ENCODE measurements at places on chromosomes 7 and 10.
A peak's percentile ranks its signal among the peaks of the same experiment; 100 is the strongest.

- DNase-seq, result no peak
These were observed 3.1 kb upstream of the ST7 start for GRCh38 chr7:116949941-116950801.

GRCh38 chr7:18064242-18064838, 36.7 kb upstream of the PRPS1L1 start:
- DNase-seq, result no peak

DNA sequence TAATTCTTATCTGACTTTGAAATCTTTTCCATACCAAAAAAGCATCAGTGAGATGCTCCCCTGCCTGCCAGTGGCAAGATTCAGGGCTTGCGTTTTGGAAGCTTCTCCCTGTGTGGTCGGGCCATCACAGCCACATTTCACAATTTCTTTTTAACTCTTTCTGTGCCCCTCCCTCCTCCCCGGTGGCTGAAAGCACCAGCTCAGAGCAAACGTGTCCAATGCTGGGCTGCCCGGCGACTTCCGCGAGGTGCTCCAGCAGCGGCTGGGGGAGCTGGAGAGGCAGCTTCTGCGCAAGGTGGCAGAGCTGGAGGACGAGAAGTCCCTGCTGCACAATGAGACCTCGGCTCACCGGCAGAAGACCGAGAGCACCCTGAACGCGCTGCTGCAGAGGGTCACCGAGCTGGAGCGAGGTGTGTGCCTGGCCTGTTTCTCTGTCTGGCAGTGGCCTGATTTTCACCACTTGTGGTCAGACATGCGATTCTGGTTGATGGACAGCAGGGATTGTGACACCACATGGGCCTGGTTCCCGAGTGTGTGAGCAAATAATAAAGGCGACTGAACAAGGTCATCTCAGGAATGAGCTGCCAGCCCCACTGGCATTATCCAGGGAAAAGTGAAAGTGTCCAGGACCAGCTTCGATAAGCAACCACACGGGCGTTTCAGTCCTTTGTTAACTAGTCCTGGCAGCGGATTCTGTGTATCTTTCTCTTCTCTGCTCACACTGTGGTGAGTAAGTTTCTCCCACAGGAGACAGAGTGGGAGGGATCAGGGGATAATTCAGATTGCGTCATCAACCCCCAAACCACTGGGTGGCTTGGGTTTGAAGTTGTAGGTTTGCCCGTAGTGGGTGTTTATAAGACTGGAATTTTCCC, 2.6 kb downstream of the NPTX2 start:
- DNase-seq, result no peak

DNA sequence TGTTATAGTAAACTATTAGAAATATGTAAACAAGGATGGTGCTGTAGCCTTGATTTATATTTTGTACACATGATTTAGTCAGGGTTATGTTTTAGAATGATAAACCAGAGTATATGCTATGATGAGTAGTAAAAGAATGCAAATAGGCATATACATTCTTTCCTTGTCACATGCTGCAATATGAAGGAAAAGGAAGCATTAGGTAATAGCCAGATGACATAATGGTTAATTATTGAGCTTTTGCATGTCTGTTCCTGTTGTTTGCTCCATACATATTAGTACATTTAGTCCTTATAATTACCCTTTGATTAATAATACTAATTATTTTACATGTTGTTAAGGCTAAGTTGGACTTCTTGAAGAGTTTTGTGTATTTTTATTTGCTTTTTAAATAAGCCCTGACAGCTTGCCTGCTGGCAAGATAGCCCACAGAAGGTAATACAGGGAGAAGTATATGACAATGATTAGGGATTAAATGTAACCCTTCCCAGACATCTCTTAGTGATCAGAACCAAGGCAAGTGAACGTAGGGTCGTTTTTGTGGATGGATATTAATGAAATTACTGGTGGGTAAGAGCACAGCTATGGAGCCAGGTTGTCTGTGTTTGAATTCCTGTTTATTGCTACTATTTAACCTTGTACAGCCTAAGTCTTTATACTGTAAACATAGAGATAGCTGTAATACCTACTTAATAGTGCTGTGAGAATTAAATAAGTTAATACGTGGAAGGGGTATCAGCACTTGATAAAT, 68.4 kb downstream of the PHTF2 start:
- DNase-seq, result no peak

DNA sequence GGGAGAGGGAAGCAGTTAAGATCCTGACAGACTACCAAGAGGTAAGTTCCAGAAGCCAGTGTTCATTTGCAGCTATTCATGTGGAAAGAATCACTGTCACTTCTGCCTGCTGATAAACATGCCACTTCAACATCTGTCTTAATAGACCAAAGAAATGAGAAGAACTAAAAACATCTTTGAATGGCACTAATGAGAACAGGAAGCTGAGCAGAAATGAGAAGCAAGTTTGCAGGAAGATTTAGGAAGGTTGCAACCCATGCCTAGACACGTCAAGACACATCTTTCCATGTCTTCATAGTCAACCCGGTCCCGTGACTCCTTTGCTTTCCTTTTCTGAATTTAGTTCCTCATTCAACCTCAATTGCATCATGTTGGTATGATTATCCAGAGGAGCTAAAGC, 180.0 kb downstream of the PDE1C start:
- DNase-seq, result no peak

DNA sequence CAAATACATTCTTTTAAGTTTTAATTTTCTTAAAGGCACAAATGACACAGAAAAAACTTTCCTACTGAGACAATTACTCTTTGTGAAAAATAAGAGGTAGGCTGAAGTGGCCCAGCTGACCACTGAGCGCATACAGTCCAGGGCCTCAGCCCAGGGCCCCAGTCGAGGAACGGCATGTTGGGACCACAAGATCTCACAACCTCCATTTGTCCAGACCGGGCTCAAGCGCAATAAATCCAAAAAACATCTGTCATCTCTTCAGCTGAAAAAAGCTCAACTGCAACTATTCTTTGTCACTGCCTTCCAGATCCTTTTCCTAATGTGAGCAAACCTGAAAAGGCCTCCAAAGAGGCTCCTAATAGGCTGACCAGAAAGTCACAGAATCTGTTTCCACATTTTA, 165.8 kb downstream of the SRPK2 start:
- no peak for DNase-seq

DNA sequence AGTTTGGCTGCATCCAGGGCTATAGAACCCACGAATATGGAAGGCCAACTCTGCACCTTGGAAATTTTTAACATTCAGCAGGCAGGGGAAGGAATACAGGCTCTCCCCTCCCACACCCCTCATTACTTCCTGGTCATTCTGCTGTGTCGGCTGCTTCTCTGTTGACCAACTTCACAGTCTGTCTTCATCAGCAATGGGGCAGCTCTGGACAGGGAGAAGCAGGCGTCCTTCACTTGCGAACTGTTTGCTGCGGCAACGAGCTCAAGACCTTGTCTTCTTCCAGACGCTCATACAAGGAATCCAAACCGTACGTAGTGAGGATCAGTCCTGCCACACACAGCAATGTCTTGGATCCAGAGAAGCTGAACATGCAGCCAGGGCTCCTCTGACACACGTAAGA, 192.2 kb downstream of the DIP2C start:
- no peak for DNase-seq

DNA sequence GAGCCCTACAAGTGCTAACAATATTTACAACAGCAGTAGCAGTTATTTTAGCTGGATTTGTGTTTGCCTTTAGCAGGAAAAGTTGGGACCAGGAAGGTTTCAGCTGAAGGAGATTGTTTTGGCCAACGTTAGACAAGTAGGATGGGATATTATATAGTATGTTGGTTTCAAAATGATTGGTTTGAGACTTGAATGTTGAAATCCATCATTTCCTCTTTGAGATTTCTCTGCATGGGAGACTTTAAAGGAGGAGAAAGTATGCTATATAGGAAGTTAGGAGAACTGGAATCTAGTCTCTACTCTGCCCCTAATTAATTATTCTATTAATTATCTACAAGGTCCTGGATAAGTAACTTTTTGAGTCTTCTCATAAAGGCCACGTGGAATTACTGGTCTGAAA, 263.8 kb downstream of the PTEN start:
- no peak for DNase-seq

DNA sequence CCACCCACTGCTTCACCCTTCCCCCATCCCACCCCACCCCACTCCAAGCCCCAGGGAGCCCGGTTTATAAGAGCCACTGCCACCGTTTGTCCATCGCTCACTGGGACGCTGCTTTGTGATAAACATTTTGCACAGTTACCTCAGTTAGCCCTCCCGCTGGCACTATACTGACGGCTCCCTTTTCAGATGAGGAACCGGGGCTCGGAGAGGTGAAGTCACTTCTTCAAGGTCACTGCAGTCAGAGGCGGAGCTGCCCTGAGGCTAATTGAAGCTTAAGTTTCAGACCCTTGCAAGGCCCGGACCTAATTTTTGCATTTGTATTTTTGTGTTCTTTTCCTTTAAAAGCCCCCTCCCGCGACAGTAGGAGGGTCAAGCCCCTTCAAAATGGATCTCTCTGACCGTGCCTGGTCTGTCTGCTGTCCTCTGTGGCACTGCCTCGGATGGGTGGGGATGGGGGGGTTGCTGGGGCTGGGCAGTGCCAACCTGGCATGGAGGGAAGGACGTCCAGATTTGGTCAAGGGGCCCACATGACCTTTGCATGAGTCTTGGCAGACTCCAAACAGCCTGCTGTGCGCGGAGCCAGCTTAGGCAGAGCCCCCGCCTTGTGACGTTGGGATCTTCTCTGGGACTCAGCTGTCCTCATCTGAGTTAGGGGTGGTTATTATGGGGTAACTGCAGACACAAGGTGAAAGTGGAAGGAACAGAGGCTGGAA, 17.7 kb upstream of the NODAL start:
- DNase-seq, result no peak

DNA sequence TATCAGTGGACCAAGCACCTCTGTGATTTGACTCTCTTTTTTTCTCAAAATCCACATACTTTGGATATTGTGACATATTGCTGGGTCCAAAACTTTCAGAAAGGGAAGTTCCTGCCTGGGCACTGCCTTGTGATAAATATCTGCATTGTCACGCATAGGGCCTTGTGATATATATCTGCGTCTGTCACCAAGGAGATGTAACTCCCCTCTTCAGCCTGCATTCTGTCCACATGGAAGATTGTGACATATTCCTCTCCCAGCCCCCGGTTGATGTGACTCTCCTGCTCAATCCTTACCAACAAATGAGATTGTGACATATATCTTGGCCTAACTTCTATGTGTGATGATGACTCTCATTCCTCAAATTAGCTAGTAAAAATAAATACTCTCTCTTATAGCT, 25.4 kb upstream of the ZNF107 start:
- no peak for DNase-seq

DNA sequence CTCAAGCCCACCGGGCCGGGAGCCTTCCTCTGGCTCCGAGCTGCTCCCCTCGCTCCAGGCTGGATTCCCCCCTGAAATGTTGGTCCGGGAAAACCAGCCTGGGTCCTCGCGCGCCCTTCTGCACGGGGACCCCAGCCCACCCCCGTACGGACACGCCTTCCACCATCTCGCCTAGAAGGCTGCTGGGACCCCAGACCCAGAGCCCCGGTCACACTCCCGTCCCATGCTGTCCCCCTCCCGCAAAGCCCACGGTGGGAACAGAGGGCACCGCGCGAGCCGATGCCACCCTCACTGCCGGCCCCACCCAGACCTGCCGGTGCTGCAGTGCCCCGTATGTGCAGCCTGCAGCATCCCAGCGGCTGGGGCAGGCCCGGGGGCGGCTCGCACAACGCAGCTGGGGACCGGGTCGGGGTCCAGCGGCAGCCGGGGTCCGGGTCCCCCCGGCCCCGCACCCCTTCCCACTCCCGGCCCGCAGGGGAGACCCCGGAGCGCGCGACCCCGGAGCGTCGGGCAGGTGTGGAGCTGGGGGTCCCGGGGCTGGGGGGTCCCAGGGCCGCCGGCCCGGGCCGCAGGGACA, 871 bp downstream of the SPOCK2 start:
- DNase-seq, result peak; percentile 48

DNA sequence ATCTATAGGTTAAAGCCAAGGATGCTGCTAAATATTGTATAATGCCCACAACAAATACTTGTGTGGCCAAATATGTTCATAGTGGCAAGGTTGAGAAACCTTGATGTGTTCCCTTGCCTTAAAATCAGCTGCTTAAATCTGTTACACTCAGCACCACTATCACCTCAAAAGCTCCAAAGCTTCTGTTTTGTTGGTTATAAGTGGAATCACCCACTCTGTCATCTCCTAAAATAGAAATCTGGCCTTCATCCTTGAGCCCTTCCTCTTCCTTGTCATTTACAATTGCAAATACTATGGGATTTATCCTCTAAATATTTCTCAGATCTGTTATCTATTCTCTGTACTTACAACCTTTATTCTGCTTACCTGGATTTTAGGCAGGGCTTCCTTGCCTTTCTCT, 61.4 kb downstream of the CPED1 start:
- no peak for DNase-seq

GRCh38 chr7:101950450-101951119, 133.2 kb downstream of the CUX1 start:
- DNase-seq, result no peak

- DNase-seq, result no peak
These were observed 88.8 kb upstream of the TNS3 start for GRCh38 chr7:47670729-47671128.

GRCh38 chr10:128898133-128898915, 568.7 kb upstream of the MGMT start:
- no peak for DNase-seq

GRCh38 chr7:1445341-1445740, 13.9 kb downstream of the MICALL2 start:
- DNase-seq, result no peak

- DNase-seq, result no peak
These were observed 181.6 kb upstream of the LRGUK start for GRCh38 chr7:133945497-133945896.

GRCh38 chr10:31949266-31949665, 20.6 kb upstream of the ARHGAP12 start:
- no peak for DNase-seq

GRCh38 chr10:124164264-124164663, 70.9 kb upstream of the CHST15 start:
- DNase-seq, result no peak

DNA sequence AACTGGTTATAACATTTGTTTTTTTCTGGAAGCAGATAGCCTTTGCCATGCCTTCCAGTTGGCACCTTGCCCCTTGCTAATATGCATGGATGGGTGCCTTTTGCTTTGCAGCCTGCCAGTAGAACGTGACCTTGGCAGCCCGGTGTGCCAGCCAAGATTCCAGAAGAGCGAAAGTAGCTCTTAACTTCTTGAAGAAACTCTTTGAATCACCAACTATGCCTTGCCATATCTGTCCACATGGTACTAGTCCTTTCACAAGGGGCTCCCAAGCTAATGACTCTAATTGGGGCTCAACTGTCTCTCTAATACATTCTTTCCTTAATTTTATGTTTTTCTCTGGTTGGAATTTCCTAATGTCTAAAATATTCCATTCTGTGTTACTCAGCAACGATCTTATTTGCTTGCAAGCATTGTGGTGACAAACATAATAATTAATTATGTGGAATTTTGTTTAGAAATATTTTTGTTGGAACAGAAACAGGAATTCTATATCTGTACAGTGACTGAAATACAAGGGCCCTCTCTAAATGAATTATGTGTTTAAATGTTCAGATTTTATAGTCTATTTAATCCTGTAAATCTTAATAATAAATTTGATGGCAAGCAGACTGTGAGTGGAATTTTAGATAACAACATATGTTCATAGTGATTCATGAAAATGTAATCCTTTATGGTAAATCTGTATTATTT, 45.8 kb downstream of the HDAC9 start:
- DNase-seq, result no peak
